ENCODE measurements at places on chromosomes 11 and 22.

DNA sequence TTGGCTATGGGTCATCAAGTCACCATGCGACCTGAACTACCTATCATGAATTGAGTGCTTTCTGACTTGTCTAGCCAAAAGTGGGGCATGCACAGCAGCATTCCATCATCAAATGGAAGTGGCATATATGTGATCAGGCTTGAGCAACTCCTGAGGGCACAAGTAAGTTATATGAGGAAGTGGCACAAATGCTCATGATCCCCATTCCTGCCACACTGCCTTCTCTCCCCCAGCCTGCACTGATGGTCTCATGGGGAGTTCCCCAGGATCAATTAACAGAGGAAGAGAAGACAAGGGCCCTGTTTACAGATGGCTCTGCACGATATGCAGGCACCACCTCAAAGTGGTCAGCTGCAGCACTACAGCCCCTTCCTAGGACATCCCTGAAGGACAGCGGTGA, 21.8 kb downstream of the MS4A4E start:
- no peak for DNase-seq

- no peak for DNase-seq
These were observed 99.3 kb downstream of the RASSF10 start for GRCh38 chr11:13108416-13108815.

- no peak for DNase-seq
These were observed 4749.6 kb upstream of the OR11H1 start for GRCh38 chr22:10778296-10778814.

DNA sequence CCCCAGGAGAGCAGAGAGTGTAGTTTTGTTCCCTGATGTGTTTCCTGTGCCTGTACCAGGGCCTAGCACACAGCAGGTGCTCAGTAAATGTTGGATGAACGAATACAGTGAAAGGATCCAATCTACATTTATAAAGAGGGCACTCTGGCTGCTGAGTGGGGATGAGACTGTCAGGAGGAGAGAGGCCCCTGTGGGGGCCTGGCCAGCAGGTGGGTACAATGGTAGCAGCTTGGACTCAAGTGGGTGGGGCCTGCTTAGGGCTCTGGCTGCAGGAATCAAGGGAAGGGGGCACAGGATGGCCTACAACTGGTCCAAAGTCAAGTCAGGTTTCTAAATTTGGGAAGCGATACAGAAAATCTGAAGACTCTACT, 156.6 kb upstream of the GRK3 start:
- no peak for DNase-seq

DNA sequence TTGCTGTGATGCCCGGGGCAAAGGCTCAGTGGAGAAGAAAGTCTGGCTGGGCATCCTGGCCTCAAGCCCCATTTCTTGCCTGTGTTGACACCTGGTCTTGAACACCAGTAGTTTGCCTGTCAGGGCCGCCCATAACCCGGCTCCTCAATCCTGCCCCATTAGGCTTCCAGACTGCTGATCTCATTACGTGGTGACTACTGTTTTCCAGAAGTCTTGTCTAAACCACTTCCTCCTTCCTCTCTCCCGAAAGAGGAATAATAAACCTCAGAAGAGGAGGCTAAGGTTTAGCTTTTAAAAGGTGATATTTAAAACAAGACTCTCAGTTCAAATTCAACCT, 97.7 kb downstream of the CD44 start:
- DNase-seq: no peak

DNA sequence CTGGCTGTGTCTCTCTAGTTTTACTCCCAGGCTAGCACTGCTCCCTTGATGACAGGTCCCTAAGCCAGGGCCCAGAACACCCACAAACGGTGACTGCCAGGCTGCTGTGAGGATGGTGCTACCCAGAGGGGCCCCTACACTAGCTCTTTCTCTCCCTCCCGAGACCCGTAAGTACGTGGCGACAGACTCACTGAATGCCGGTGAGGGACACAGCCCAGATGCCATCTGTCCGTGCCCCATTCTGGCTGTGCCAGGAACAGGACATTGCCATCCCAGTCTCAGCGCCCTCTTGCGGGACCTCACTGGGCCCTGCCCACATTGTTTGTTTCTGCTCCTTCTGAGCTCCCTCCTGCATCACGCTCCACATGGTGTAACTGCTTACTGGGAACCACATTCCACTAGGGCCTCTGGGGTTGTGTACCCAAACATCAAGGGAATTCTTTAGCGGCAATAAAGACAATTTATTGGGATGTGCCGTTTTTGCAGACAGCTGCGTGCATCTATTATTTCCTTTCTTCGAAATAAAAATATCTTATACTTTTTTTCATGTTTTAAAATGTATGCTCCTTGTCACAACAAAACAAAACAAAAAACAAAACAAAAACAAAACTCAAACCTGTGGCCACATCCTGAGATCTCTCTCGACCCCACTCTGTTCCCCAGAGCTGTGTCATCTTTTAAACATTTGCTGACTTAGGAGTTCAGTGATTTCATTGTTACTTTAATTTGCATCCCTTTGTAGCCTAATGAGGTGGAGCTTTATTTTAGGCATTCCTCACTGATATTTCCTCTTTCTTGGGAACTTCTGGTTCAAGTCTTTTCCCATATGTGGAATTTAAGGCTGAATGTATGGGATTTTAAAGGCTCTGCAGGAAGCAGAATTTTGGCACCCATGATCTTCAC, 4.4 kb upstream of the TPCN2 start:
- DNase-seq: peak; percentile 19

GRCh38 chr11:92803391-92803790, 166.1 kb upstream of the MTNR1B start:
- DNase-seq: no peak

- DNase-seq: no peak
These were observed 6.2 kb downstream of the ZNRF3 start for GRCh38 chr22:28889478-28890024.

- DNase-seq: no peak
These were observed 152.3 kb upstream of the LARGE1 start for GRCh38 chr22:34072585-34072984.

GRCh38 chr11:5345831-5346230, 2.5 kb upstream of the OR51B5 start:
- DNase-seq: no peak

- DNase-seq: no peak
These were observed 88.5 kb upstream of the ANO3 start for GRCh38 chr11:26243426-26243825.

DNA sequence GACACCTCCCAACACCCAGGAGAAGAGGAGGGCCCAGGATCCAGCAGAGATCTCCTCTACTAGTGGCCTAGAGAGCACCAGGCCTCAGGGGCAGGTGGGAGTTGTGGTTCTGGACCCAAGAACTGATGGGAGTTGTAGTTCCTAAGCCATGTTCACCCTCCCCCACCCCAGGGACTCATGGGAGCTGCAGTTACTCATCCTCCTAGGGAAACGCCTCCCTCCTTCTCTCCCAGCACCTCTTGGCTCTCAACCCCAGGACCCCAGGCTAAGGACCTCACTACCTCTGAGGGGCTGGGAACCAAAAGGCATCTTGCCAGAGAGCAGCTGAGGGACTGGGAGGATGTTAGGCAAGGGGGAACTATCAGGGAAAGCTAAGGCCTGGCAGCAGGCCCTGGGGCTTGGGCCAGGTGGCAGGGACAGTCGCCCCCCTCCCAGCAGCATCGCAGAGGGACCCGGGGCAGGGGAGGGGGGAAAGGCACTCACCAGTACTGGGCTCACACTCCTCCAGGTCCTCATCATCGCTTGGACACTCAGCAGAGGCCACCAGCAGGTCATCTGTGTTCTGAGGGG, 28.9 kb downstream of the SLC22A12 start:
- DNase-seq: no peak

GRCh38 chr11:127866109-127866508, 721.2 kb downstream of the ETS1 start:
- DNase-seq: no peak

GRCh38 chr11:22624742-22625447, 728 bp downstream of the FANCF start:
- peak; percentile 54 for DNase-seq

GRCh38 chr11:43418197-43418596, 59.5 kb downstream of the TTC17 start:
- no peak for DNase-seq

GRCh38 chr11:8283465-8284230, 20.0 kb upstream of the LMO1 start:
- peak; percentile 53 for DNase-seq

DNA sequence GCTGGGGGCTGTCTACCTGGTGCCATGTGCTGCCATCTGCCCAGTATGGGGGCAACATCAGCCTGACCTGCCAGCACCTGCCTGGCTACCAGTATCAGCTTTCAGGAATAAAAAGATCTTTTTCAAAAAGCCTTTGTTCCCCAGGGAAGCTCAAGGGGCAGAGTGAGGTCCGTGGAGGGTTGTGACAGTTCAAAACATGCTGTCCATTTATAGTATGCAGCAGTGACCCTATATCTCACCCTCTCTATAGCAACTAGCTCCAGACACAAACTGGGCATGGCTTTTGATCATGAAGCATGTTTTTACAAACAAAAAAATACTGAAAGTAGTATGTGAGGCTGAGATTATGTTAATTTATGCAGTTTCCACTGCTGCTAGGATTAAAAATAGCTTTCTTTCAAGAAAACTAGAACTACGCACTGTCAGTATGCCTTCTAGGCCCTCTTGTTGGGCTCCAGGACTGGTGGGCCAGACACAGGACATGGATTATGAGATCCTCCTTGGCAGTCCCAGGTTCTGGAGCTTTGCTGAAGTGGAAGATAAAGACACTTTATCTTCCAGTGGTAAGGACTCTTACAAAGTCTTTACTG, 23.4 kb downstream of the NAV2 start:
- no peak for DNase-seq

DNA sequence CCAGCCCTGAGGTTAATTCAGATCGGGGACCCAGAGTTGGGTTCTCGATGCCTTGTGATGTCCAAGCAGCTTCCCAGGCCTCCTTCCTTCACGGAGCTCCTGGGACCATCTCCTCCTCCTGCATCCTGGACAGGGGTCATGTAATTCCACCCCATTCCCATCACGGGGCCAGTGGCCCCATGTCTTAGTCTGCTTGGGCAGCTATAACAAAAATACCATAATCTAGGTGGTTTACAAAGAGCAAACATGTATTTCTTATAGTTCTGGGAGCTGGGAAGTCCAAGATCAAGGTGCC, 41.7 kb upstream of the PRDM11 start:
- no peak for DNase-seq

DNA sequence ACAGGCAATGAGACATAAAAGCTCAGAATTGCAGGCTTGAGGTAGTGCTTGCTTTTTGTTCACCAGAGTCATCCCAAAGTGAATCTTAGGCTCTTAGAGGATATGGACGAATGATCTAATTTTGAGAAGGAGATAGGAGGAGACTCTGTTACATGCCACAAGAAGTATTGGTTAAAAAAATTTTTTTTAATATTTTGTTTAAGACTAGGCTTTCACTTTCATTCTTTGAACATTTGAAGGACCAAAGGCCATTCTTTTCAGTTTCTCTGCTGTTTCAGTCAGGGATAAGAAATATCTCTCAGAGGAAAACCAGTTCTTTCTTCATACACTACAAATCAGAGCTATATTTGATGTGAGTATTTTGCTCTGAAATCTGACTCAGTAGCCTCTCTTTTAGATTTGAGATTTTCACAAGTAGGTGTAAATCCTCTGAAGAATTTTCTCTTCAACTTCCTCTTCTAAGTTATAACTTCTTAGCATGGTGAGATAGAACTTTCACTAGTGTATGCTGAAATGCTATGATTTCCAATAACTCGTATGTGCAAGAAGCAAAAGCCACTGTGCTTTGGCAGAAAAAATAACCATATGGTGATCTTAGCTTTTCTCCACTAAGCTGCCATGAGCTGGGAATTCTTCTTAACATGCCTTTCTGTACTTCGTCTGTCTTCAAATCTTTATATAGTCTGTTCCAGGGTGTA, 24.1 kb upstream of the FAM181B start:
- no peak for DNase-seq

GRCh38 chr11:61543606-61544306, 35.2 kb downstream of the LRRC10B start:
- DNase-seq: peak; percentile 56

DNA sequence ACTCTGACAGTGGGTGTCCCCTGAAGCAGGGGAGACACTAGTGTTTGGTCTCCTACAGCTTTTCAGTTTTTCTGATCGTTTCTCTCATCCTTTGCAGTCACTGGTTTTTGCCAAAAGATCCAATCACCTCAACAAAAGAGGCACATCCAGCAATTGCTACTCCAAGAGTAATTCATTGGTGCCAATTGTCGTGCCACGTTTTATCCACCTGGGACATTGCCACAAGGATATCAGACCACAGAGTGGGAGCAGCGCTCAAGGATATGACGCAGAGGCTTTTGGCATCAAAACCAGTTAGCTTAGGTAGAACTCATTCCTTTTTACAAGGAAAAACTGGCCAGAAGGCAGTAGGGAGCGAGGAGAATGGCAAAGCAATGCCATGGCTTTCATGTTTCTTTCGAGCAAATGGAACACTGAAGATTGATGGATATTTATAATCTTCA, 40.9 kb upstream of the BLID start:
- no peak for DNase-seq

DNA sequence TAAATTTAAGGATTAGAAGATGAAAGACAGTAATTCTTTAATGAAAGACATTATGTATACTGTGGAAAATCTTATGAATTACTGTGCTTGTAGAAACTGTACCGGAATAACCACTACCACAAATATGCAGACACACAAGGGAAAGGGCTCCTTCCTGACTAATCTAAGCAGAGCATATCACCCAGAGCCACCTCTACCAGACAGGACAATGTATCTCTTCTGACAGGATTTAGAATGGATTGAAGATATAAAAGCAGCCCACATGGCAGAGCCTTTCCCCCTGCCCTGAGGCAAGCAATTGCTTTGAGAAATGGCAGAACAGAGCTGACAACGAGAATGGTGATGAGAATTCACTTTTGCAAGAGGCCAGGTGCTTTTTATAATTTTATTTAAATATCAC, 144.1 kb downstream of the NOX4 start:
- no peak for DNase-seq

DNA sequence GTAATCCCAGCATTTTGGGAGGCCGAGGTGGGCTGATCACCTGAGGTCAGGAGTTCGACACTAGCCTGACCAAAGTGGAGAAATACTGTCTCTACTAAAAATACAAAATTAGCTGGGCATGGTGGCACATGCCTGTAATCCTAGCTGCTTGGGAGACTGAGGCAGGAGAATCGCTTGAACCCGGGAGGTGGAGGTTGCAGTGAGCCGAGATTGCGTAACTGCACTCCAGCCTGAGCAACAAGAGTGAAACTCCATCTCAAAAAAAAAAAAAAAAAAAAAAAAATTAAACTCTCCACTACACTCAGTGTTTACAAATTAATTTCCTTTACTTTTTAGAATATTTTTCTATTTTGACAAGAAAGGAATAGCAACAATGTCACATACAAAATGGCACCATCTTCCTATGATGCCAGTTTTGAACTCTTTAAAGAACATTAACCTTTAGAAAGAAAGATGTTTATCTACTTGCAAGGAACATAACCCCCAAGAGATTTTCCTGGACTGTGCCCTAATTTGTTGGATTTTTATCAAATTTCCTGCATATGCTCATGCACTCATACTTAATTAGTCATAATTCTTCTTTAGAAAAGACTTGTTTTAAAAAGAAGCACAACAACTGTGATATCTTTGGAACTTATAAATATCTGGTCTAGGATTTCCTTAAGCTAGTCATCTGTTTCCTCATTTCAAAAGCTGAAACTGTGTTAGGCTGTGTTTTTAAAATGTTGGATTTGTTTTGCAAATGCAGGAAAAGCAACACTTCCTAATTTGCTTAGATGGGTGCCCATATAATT, 22.6 kb upstream of the HIPK3 start:
- no peak for DNase-seq

GRCh38 chr11:292211-293121, 3.5 kb downstream of the PGGHG start:
- no peak for DNase-seq

- no peak for DNase-seq
These were observed 42.5 kb downstream of the SOX6 start for GRCh38 chr11:16313846-16314245.

All from NCI-H774 (cell line).